Type B pancreatic cell (in vitro differentiated cells): ENCODE measurements at places on chromosomes 1 and 21.

GRCh38 chr1:24199291-24199900, 12.3 kb upstream of the IFNLR1 start:
- no peaks in the 10 kb centered on the region for H3K27me3 ChIP-seq
- H3K27ac ChIP-seq, result peak overlapping the region; percentile 55
- H3K4me1 ChIP-seq, result no peaks in the 10 kb centered on the region
- peak; percentile 77 for DNase-seq

DNA sequence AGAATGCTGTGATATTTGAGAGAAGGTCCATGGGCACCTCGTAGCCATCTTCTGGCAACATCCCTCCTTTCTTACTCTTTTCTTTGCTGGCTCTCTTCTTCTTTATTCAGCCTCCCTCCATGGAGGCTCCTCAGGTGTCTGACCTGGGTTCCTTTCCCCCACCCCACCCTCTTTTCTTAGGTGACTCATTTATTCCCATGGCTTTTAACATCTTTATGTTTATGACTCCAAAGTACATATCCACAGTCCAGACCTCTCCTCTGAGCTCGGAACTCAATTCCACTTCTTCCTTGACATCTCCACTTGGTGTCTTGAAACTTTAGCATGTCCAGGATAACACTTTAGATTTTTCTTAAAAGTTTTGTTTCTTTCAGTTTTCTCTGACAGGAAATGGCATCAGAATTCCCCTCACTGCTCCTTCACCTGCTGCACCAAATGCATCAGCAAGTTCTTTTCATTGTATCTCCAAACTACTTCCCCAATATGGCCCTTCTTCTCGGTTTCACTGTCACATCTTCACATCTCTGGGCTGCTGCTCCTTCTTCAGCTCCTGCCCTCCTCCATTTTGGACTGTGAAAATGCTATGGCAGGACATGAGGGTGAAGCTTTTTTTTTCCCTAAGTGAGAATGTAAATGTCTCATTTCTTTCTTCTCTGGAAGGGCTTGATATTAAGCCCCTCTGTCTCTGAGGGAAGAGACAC, 95.9 kb downstream of the GIPC2 start:
- no peak for DNase-seq
- H3K4me3 ChIP-seq, result no peak overlapping the region
- peaks cover 4% of the 10 kb centered on the region for H3K4me1 ChIP-seq
- H3K27ac ChIP-seq, result no peak overlapping the region

DNA sequence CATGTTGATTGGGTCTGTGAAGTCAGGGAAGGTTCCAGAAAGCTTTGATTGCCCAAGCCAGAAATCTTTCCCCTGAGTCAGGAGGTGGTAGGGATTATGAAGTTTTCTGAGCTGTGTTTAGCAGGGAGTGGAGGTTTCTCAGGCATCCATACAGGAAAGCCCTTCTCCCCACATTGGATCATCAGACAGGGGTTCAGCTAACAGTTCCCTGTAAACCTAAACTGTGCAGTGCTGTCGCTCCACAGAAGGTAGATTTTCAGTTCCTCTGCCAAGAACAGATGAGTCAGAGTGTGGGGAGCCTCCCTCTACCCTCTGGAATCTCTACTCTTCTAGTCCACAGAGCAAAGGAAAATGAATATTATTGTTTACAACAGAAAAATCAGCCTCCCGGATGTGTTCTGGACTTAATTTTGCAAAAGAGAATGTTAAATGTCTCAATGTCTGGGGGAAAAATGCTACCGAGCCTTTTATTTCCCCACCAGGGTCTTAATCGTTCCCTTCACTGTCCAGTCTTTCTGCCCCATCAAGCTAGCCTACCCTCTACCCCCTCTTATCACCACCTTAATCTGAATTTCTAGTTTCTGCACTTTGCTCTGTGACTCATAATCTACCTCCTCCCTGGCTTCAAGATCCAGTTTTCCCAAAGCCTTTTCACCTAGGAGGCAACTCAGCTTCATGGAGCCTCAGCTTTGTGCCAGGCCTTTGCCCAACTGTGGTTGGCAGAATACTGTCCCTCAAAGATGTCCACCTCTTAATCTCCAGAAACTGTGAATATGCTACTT, 355.6 kb downstream of the PRDM2 start:
- H3K27me3 ChIP-seq, result peaks cover 4% of the 10 kb centered on the region
- no peak overlapping the region for H3K4me3 ChIP-seq
- no peak for DNase-seq
- no peak overlapping the region for H3K27ac ChIP-seq
- H3K36me3 ChIP-seq, result no peaks in the 10 kb centered on the region
- H3K4me1 ChIP-seq, result no peaks in the 10 kb centered on the region

GRCh38 chr1:67719329-67720196, 34.6 kb downstream of the GADD45A start:
- DNase-seq, result no peak
- no peaks in the 10 kb centered on the region for H3K36me3 ChIP-seq
- H3K4me3 ChIP-seq, result no peak overlapping the region

GRCh38 chr1:78410643-78411042, 80.1 kb upstream of the PTGFR start:
- no peak for DNase-seq
- no peak overlapping the region for H3K27ac ChIP-seq
- no peak overlapping the region for H3K4me3 ChIP-seq

GRCh38 chr1:154557939-154558719, at the start of gene UBE2Q1:
TSS of gene UBE2Q1 (minus strand) at chr1:154558662. CDS start at chr1:154558553, 109 bp downstream.
- H3K27me3 ChIP-seq, result no peaks in the 10 kb centered on the region
- no peak for DNase-seq
- H3K36me3 ChIP-seq, result peaks cover 17% of the 10 kb centered on the region

- no peaks in the 10 kb centered on the region for H3K4me1 ChIP-seq
- H3K27me3 ChIP-seq, result peaks cover 4% of the 10 kb centered on the region
- peak; percentile 82 for DNase-seq
- no peak overlapping the region for H3K27ac ChIP-seq
- no peaks in the 10 kb centered on the region for H3K36me3 ChIP-seq
These were observed 161.4 kb downstream of the SLC35F3 start for GRCh38 chr1:234065794-234066447.

GRCh38 chr1:33876970-33877650, 13.2 kb downstream of the HMGB4 start:
- H3K36me3 ChIP-seq, result no peaks in the 10 kb centered on the region
- H3K27me3 ChIP-seq, result peaks cover 19% of the 10 kb centered on the region

- peak overlapping the region; percentile 81 for H3K27ac ChIP-seq
- H3K4me3 ChIP-seq, result peak overlapping the region; percentile 13
- H3K27me3 ChIP-seq, result peaks cover 7% of the 10 kb centered on the region
- H3K36me3 ChIP-seq, result no peaks in the 10 kb centered on the region
These were observed 6.1 kb upstream of the ADAM15 start for GRCh38 chr1:155044812-155045657.

GRCh38 chr1:177054542-177054941, 110.0 kb downstream of the ASTN1 start:
- no peaks in the 10 kb centered on the region for H3K27me3 ChIP-seq
- H3K4me1 ChIP-seq, result peaks cover 11% of the 10 kb centered on the region
- no peak overlapping the region for H3K4me3 ChIP-seq

GRCh38 chr1:204461331-204462228, 33.0 kb downstream of the PIK3C2B start:
- H3K4me1 ChIP-seq, result peaks cover 32% of the 10 kb centered on the region
- H3K27ac ChIP-seq, result no peak overlapping the region
- H3K27me3 ChIP-seq, result no peaks in the 10 kb centered on the region
- peaks cover 41% of the 10 kb centered on the region for H3K36me3 ChIP-seq
- H3K4me3 ChIP-seq, result no peak overlapping the region

GRCh38 chr21:15010645-15011044, 54.2 kb downstream of the NRIP1 start:
- H3K36me3 ChIP-seq, result peaks cover 45% of the 10 kb centered on the region
- no peak overlapping the region for H3K27ac ChIP-seq
- H3K4me1 ChIP-seq, result peaks cover 38% of the 10 kb centered on the region
- no peak for DNase-seq
- H3K4me3 ChIP-seq, result no peak overlapping the region

GRCh38 chr1:162663589-162664106, 31.4 kb downstream of the DDR2 start:
- peaks cover 11% of the 10 kb centered on the region for H3K36me3 ChIP-seq
- no peak overlapping the region for H3K4me3 ChIP-seq
- no peak for DNase-seq
- H3K27me3 ChIP-seq, result peaks cover 5% of the 10 kb centered on the region
- peaks cover 26% of the 10 kb centered on the region for H3K4me1 ChIP-seq
- no peak overlapping the region for H3K27ac ChIP-seq

DNA sequence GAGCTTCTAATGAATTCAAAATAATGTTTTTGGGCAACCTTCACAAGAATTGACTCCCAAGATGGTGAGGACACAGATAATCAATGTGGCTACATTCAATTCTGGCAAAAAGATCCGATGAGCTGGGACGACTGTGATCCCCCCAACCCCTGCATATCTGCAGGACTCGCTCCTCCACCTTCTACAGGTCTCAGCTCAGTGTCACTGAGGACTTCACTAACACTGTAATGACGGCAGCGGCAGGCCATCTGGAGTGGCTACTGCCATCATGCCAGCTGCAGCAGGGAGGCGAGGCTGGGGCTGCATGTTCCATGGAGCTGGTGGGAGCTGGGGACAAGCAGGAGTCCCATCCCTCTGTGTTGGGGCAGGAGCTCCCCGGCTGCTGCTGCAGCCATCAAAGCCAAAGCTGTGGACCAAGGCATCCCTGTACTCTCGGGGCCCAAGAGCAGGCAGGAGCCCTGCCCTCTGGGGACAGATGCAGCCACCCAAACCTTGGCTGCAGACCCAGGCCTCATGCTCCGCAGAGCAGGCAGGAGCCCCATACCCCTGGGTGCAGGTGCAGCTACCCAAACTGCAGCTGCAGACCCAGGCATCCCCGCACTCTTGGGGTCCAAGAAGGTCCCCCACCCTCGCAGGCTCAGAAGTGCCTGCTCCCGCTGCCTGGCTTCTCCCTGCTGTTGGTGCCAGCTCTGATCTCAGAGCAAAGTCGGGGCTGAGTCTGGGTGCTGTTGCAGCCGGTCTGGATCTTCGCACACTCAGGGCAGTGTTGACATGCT, 12.2 kb upstream of the DHRS3 start:
- peaks cover 15% of the 10 kb centered on the region for H3K4me1 ChIP-seq
- H3K27ac ChIP-seq, result no peak overlapping the region
- no peak overlapping the region for H3K4me3 ChIP-seq
- no peaks in the 10 kb centered on the region for H3K36me3 ChIP-seq
- H3K27me3 ChIP-seq, result peaks cover 3% of the 10 kb centered on the region

- H3K36me3 ChIP-seq, result peaks cover 12% of the 10 kb centered on the region
- H3K4me1 ChIP-seq, result peaks cover 12% of the 10 kb centered on the region
- DNase-seq, result no peak
- peak overlapping the region; percentile 5 for H3K27ac ChIP-seq
- no peaks in the 10 kb centered on the region for H3K27me3 ChIP-seq
These were observed 28.3 kb downstream of the SCP2 start for GRCh38 chr1:52955129-52955970.

GRCh38 chr1:34642679-34643078, 112.2 kb upstream of the GJB5 start:
- no peaks in the 10 kb centered on the region for H3K36me3 ChIP-seq
- H3K27me3 ChIP-seq, result peaks cover 74% of the 10 kb centered on the region
- DNase-seq, result no peak
- H3K27ac ChIP-seq, result no peak overlapping the region
- H3K4me3 ChIP-seq, result no peak overlapping the region

DNA sequence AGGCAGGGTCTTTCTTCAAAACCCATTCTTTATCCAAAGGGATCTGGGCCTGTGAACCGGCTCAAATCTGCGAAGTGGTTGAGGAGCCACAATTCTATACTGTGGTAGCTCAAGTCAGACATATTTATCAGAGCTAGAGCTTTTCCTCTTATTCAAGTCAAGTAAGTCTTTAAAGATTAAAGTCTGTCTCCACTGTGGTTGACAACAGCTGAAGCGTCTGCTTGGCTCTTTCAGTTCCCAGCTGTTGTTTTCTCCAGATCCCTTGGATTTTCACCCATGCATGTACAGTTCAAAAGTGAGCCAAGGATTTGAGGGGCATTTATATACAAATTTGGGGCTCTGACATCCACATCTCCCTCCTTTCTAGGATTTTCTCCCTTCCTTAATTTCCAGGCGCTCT, 66.9 kb downstream of the C1orf185 start:
- H3K4me1 ChIP-seq, result no peaks in the 10 kb centered on the region
- H3K4me3 ChIP-seq, result no peak overlapping the region
- DNase-seq, result no peak
- peaks cover 7% of the 10 kb centered on the region for H3K27me3 ChIP-seq
- H3K27ac ChIP-seq, result no peak overlapping the region
- no peaks in the 10 kb centered on the region for H3K36me3 ChIP-seq
